ENCODE measurements at places on chromosomes 3 and 15.
A peak's percentile ranks its signal among the peaks of the same experiment; 100 is the strongest.

- H3K36me3 ChIP-seq: no peaks in the 10 kb centered on the region
- no peak for ATAC-seq
- no peak overlapping the region for H3K4me3 ChIP-seq
- peaks cover 7% of the 10 kb centered on the region for H3K4me1 ChIP-seq
Measured at GRCh38 chr15:69412274-69412673, 1.9 kb upstream of the KIF23 start.

GRCh38 chr3:79258479-79258878 lies 509.3 kb downstream of the ROBO1 start:
- no peaks in the 10 kb centered on the region for H3K36me3 ChIP-seq
- H3K27ac ChIP-seq: no peak overlapping the region
- H3K27me3 ChIP-seq: no peaks in the 10 kb centered on the region
- H3K4me3 ChIP-seq: no peak overlapping the region
- no peaks in the 10 kb centered on the region for H3K4me1 ChIP-seq
- ATAC-seq: no peak

- no peak overlapping the region for H3K27ac ChIP-seq
- no peaks in the 10 kb centered on the region for H3K36me3 ChIP-seq
- no peak overlapping the region for H3K4me3 ChIP-seq
- ATAC-seq: no peak
- peaks cover 9% of the 10 kb centered on the region for H3K27me3 ChIP-seq
Measured at GRCh38 chr3:197019021-197019420, 10.6 kb downstream of the MELTF start.

DNA sequence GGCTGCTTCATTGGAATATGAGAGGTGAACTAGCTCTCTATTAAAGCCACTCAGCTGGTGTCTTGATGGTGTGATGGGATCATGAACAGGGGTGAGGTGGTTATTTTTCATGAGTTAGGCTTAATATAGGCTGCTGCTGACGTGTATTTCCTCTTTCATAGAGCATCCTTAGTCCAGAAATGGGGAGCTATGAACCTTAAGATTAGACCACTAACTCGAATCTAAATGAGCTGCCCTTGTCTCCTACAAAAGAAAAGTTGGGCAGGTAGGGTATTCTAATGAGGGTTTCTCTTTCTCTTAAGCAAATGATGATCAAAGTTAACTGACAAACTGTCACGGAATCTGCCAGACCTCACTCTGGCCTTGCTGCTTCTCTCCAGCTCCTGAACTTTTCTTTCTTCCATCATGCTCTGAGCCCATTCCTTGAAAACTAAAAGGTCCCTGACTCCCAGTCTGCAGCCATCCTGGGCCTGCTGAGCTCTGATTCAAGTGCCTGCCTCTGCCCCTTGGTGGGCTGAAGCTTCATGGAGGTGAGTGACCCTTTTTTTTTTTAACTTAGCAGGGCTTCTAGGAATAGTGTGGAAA lies at the start of gene TRIM69:
TRIM69 (plus strand) TSS at position 348 of the 585 bp plus-strand sequence; CDS start at position 525, 177 bp downstream.
- H3K4me1 ChIP-seq: peaks cover 49% of the 10 kb centered on the region
- H3K36me3 ChIP-seq: peaks cover 10% of the 10 kb centered on the region
- peak; percentile 66 for ATAC-seq
- peak within 1 kb of the TSS; percentile 92 for H3K27ac ChIP-seq
- peak within 1 kb of the TSS; percentile 64 for H3K4me3 ChIP-seq

DNA sequence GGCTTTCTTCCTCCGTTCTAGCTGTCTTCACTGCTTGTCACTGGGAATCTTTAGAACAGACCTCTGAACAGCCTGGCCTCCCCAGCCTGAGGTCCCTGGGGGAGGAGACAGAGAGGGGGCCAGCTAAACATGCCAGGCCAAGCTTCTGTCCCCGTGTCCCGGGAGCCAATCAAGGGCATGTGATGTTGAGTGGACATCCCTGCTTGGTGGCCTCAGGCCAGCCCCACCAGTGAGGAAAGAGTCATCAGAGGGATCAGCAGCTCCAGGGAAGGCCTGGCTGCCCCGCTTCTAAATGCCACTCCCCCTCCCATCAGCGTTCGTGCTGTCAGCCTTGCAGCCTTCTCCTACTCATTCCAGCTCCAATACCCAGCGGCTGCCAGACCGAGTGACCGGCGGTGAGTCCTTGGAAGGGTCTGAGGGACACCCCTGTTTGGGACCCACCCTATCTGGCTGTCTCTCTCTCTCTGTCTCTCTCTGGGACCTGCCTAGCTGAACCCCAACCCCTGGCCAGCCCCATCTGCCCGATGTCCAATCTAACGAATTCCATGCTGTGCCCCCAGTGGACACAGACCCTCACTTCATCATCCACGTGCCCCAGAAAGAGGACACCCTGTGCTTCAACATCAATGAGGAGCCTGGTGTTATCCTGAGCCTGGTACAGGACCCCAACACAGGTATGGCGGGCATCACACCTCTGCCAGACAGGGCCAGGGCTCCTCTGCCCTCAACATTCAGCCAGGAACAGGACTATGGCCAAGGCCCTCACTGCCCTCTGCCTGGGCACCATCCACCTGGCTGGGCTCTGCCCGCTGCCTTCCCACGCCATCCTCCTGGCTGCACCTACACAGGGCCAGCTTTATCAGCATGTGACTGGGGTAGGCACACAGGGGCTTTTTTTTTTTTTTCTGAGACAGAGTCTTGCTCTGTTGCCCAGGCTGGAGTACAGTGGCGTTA lies 6.6 kb upstream of the ITIH3 start:
- ATAC-seq: no peak
- no peaks in the 10 kb centered on the region for H3K36me3 ChIP-seq
- H3K27me3 ChIP-seq: peaks cover 11% of the 10 kb centered on the region
- H3K4me1 ChIP-seq: no peaks in the 10 kb centered on the region
- H3K4me3 ChIP-seq: no peak overlapping the region

DNA sequence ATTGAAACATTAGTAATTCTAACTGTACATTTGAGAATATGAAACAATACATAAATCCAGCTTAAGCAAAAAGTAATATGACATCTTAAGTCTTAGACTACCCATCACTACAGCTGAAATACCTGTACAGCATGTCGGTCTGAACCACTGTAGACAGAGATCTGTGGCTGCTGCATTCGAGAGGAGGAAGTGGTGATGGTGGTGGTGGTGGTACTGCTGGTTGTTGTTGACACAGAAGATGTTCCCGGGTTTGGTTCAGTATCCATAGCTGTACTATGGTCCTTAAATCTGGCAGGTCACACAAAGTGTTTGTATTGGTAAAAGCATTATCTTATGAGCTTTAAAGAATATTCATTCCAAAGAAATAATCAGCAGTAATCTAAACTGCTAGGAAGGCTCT lies 2.9 kb downstream of the PHC3 start:
- peaks cover 18% of the 10 kb centered on the region for H3K36me3 ChIP-seq
- peak overlapping the region; percentile 32 for H3K27ac ChIP-seq
- ATAC-seq: no peak
- H3K27me3 ChIP-seq: no peaks in the 10 kb centered on the region

DNA sequence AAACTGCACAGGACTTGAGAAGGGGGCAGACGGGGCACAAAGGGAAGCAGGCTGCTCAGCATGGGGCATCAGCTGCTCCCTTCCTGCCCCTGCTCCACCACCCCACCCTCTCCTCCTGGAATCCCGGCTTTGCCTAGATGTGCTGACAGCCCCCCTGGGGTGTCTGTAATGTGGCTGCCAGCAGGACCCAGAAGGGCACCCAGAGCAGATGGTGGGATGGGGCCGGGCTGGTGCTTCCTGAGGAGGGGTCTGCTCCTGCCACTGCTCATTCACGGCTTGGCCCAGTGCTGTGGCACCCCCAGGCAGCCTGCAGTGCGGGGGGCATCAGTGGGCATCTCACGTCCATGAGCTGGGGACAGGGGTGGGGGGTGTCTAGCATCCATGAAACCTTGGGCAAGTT lies 10.2 kb downstream of the H1-8 start:
- H3K27ac ChIP-seq: no peak overlapping the region
- ATAC-seq: no peak
- H3K4me1 ChIP-seq: peaks cover 18% of the 10 kb centered on the region
- H3K36me3 ChIP-seq: no peaks in the 10 kb centered on the region

- H3K27ac ChIP-seq: no peak overlapping the region
- peaks cover 56% of the 10 kb centered on the region for H3K27me3 ChIP-seq
- no peak overlapping the region for H3K4me3 ChIP-seq
- H3K4me1 ChIP-seq: no peaks in the 10 kb centered on the region
Measured at GRCh38 chr3:124773351-124774326, 43.4 kb downstream of the UMPS start.

DNA sequence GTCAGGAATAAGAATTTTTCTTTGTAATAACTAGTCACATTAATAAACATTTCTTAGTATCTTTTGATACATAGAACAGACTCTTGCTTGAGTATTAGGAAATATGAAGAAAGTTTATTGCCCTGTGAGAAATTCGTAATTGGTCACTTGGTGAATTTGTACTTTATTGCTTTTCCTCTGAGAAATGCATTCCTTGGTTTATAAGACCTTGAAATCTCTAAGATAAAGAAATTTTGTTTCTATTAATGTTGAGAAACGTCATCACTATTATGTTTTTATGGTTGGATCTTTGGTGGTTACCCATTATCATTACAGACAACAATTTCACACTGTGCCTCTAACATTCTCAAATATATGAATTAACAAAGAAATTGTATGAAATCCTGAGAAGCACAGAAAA lies 652.0 kb upstream of the NECTIN3 start:
- no peak overlapping the region for H3K4me3 ChIP-seq
- no peak for ATAC-seq
- H3K27me3 ChIP-seq: no peaks in the 10 kb centered on the region
- H3K36me3 ChIP-seq: no peaks in the 10 kb centered on the region
- no peaks in the 10 kb centered on the region for H3K4me1 ChIP-seq

DNA sequence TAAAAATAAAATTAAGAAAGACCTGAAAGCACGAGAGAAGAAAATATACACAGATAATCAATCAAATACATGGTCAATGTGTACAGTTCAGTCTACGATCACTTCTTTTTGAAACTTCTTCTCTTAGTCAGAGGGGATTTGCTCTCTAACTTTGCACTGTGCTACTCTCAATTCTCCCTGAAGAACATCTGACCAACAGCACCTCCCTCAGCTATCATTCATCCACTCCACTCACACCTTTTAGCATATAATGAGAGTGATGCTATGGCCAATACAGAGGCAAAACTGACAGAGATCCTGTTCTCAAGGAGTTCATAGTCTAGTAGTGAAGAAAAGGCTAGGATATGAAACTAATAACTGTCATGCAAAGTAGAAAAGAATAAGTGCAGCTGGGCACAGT lies 45.9 kb downstream of the P3H2 start:
- no peak overlapping the region for H3K27ac ChIP-seq
- no peak for ATAC-seq
- H3K4me3 ChIP-seq: no peak overlapping the region
- H3K36me3 ChIP-seq: no peaks in the 10 kb centered on the region
- no peaks in the 10 kb centered on the region for H3K4me1 ChIP-seq

DNA sequence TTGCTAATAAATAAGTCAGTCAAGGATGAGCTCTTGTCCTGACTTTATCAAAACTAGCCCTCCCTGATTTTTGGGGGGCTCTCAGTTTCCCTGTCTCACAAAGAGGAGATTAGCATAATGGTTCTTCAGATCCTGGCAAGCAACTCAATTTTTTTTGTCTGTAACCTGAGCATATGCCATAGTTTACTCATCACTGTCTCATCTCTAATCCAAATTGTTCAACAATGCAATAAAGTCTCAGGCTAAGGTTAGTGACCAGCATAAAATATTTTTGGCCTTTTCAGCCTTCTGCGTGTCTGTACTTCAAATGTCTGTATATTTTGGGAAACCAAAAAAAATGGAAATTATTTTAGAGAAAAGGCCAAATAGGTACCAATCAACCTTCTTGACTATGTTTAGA lies 465.6 kb upstream of the TPRG1 start:
- H3K4me3 ChIP-seq: no peak overlapping the region
- H3K27me3 ChIP-seq: no peaks in the 10 kb centered on the region
- ATAC-seq: no peak
- H3K27ac ChIP-seq: no peak overlapping the region
- H3K36me3 ChIP-seq: peaks cover 19% of the 10 kb centered on the region

DNA sequence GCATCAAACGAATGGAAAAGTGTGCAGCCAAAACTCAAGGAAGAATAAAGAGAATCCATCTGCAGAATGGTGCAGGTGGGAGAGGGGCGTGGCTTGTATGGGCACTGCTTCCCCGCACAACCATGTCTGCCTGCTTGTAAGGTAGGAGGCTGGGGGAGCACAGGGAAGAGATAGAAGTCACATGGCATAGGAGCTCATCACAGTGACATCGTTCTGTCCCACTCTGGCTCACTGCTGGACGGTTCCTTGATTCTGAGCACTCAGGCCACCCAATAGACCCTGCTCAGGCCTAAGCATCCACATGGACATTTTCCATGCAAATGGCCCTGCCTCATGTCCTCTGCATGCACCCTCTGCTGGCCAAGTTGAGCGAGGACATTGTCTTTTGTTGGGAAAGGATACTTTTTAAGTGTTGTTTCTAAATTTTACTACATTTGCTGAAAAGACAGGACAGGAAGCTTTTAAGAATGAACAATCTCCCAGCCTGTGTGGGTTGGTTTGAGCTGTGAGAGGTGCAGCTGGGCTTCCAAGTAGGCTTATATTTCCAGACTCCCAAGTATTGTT lies 3.1 kb downstream of the MYLK start:
- peaks cover 8% of the 10 kb centered on the region for H3K4me1 ChIP-seq
- no peak for ATAC-seq
- no peaks in the 10 kb centered on the region for H3K36me3 ChIP-seq
- H3K27ac ChIP-seq: no peak overlapping the region
- H3K27me3 ChIP-seq: peaks cover 54% of the 10 kb centered on the region

- peaks cover 12% of the 10 kb centered on the region for H3K27me3 ChIP-seq
- H3K36me3 ChIP-seq: no peaks in the 10 kb centered on the region
- H3K27ac ChIP-seq: no peak overlapping the region
- H3K4me3 ChIP-seq: no peak overlapping the region
Measured at GRCh38 chr3:149534671-149535332, 60.3 kb downstream of the TM4SF4 start.

DNA sequence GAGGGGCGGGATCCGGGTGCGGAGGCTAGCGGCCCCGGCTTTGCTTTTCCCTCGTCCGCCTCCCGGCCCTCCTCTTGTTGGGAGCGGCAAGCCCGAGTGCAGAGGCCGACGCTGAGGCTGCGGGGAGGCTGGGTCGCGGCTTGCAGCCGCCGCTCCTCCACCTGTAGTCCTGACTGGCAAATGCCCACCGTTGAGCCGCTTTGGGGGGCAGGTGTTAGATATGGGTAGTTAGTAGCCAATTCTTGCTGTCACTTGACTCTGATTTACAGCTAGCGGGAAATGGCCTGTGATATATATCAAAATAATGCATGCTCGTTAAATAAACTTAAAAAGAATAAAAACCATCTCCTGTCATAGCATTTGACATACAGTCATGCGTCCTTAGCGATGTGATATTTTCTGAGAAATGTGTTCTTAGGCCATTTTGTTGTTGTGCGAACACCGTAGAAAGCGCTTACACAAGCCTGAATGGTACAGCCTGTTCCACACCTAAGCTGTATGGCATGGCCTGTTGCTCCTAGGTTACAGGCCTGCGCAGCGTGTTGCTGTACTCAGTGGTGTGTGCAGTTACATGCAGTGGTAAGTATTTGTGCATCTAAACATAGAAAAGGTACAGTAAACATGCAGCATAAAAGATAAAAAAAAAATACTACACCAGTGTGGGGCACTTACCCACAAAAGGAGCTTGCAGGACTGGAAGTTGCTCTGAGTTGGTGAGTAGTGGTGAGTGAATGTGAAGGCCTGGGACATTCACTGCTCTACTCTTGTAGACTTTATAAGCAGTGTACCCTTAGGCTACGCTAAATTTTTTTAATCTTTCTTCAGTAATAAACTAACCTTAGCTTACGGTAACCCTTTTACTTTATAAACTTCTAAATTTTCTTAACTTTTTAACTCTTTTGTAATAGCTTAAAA lies 873 bp downstream of the CAPN7 start:
- ATAC-seq: no peak
- H3K27me3 ChIP-seq: no peaks in the 10 kb centered on the region
- H3K4me3 ChIP-seq: peak overlapping the region; percentile 95
- H3K27ac ChIP-seq: peak overlapping the region; percentile 89
- peaks cover 33% of the 10 kb centered on the region for H3K4me1 ChIP-seq
- H3K36me3 ChIP-seq: peaks cover under 1% of the 10 kb centered on the region

All from stimulated activated memory B cell treated with anti-CD40 and anti-IgM and Interleukin-4, amounts not matched to agents 10 μg/mL and 1 μg/mL and 100 μg/mL, for 72 hours (primary cell).